ENCODE measurements at places on chromosomes 1 and 21.

DNA sequence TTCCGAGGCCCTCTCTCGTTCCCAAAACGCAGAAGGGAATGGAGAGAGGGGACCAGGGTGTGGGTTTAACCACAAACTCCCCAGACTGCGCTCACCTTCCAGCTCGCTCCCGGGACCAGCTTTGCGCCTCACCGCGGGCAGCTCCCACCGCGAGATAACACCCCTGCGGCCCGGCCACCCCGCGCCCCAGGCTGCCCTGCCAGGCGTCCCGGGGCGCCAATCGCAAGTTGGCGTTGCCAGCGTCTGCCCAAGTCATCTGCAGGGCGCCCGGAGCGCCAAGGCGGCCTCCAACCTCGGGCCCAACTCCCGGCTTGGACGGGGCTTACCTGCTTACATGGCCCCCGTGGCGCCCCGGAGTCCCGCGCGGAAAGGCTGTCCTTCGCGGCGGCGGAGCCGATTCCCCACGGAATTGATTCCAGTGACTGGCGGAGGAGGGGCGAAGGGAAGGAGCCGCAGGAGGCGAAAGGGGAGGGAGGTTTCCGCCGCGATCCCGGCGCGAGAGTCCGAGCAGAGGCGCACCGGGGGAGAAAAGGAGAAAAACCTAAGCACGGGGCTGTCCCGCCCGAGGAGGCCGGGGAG, 456 bp downstream of the PTPN14 start:
- no peak for DNase-seq

GRCh38 chr1:184023171-184023570, 14.4 kb downstream of the COLGALT2 start:
- no peak for DNase-seq

DNA sequence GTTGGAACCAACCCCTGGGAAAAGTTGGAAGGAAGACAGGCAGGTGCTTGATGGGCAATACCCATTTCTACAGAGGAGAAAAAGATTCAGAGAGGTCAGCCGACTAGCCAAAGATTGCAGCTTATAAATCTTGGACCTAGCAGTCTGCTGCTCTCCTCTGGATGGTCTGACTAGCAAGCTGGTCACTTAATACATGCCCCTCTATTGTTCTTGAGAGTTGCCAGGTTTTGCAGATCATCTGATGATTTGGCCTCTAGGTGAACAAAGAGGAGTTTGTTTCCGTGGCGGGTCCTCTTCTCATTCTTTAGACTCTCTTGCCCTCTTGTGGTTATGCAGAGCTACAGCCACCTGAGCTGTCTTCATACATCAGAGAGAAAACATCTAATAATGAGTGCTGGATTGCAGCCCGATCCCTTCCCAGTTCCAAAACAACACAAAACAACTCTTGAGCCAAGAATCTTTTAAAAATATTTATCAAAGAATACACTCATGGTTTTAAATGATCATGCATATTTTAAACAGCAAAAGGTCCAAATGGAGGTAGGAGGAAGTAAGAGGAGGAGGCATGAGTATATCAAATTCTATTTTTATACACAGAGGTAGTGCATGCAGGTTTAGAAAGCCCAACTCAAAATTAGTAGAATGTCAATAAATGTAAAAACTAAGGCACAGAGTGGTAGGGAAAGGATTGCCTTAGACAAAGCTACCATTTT, 115.7 kb downstream of the SLC30A10 start:
- no peak for DNase-seq

DNA sequence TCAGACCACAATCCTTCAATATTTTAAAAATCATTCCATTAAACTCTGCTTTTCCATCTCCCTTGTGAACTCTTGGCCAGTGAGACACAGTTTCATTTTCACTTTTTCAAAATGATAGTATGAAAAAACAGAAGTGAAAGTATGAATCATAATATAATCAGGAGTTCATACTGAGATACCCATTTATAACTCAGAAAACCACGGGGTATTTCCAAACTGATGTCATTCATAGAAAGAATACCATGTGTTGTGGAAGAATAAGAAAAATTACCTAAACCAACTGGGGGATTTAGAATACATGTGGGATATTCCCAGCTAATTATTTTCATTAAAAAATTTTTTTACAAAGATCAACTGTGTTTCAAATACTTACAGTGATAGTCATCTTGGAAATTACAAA, 149.9 kb downstream of the MRPL39 start:
- no peak for DNase-seq

DNA sequence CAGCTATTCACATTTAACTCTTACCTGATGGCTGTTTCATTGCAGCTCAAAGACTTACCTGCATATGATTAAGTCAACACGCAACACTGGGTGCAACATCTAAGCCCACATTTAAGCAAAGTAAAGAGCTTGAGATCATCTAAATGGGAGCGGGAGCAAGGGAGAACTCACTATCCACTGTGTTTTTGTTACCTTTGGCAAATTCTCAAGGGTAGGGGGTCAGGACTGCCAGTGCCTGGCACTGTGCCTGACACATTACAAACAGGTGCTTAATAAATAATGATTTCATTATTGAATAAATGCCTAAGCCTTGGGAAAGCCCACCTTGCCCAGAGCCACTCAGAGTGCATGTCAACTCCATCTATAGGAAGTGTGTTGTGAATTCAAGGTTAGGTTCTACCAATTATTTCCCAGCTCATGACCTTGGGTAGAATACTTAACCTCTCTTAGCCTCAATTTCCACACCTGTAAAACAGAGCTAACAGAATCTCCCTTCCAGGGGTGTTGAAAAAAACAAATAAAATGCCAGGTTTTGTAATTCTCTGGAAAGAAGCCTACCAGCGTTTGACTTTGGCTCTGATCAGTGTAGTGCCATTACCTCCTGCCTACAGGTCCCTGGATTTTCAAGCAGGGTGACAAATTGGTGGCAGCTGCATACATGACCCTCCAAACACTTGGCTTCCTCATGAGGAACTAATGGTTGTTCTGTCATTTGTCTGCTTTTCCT, 109.7 kb downstream of the TGFBR3 start:
- DNase-seq = no peak

DNA sequence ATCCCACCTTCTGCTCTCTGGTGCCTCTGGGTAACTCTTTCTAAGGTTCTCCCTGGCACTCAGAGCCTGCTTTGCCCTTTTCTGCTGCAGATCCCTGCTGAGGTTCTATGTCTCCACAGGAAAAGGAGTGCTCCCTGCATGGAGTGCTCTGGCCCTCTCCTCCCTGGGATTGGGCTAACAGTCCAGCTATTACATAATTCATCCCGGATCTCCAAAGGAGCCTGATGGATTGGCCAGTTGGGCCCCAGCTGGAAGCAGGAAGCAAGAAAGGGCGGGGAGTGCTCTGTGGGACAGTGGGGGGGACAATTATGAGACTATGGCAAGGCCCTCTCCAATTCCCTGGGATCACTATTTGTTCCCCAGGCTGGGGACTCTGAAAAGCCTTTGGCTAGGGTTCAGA, 51.9 kb upstream of the GOLT1A start:
- DNase-seq = no peak

GRCh38 chr1:9257851-9258250, 23.3 kb downstream of the H6PD start:
- DNase-seq = no peak

- no peak for DNase-seq
These were observed 1022.0 kb downstream of the NCAM2 start for GRCh38 chr21:22020221-22020620.

DNA sequence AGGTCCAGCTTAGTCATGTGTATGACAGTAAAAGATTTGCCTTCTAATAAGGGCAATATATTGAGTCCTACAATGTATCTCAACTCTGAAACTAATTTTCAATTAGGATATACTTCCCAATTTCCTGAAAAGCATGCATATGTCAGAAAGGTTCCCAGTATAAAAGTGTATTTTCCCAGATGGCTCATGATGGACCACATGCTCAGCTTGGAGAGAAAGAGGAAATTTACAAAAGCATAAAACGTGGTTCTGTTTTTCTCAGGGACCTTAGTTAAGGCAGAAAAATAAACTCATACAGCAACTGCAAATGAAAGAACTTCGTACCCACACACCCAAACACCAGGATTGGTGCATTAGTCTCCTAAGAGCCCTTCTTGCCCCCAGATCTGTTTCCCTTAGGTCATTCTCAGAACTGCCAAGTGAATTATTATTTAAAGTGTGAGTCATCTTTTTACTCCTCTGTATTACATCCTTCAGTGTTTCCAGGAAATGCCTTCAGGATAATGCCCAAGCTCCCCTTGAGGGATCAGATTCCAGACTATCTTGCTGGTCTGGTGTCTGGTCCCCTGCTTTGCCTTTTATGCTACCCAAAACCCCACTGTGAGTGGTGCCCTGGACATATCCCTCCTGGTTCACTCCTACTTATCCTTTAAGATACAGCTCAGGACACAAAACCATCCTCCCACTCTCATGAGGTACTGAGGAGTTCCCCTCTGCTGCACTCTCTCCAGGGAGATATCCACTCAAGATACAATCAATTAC, 57.4 kb downstream of the SSX2IP start:
- no peak for DNase-seq

DNA sequence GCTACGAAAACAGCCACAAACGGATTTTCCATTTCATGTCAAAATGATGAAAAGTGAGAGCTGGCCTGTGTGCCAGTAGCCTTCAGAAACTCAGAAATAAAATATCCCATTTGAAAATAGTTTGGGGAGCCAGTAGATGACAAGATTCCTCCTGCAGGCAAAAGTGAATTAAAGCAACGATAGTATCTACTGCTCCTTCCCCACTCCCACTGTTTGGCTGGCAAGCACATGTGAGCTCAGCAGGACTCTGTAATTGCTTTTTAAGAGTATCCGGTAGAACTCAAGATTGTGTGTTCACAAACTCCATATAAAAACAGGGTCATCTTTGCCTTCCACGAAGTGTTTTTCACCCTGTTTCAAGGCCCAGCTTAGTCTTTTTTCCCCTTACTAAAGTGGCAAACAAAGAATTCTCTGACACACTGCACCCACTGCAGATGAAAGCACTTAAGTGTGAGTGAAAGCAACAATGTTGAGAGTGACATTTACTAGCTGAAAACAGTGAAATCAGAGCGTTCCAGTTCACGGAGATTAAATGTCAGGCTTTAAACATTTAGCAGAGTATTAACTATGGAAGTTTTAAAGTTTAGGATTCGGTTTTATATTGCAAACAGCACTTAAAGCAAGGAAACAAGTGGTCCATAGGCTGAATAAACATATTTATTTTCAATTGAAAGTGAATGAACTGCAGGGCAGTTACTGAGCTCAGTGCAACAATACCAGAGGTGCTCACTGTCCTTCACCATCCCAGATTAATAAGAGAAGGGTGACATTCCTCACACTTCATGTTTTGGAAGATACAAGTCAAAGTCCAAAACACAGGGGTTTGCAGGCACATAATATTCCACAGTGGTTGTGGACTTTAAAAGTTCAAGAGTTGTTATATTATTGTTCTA, 70.0 kb downstream of the ALG14 start:
- DNase-seq = no peak

- DNase-seq = no peak
These were observed 1258.8 kb upstream of the B3GALT2 start for GRCh38 chr1:194445244-194445643.

- no peak for DNase-seq
These were observed 620.9 kb downstream of the PLPP3 start for GRCh38 chr1:55958498-55958897.

DNA sequence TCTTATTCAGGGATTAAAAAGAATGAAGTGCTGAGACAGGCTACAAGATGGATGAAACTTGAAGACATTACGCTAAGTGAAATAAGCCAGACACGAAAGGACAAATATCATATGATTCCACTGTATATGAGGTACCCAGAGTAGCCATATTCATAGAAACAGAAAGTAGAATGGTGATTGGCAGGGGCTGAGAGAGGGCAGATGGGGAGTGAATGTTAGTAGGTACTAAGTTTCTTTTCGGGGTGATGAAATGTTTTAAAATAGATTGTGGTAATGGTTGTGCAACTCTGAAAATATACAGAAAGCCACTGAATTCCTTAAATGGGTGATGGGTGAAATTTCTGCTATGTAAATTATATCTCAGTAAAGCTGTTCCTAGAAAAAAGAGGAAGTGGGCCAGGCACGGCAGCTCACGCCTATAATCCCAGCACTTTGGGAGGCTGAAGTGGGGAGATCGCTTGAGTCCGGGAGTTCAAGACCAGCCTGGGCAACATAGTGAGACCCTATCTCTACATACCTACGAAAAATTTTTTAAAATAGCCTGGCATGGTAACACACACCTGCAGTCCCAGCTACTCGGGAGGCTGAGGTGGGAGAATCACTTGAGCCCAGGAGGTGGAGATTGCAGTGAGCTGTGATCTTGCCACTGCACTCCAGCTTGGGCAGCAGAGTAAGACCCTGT, 15.9 kb downstream of the SLC27A3 start:
- DNase-seq = no peak

GRCh38 chr1:73868810-73869336, 329.1 kb downstream of the LRRIQ3 start:
- DNase-seq = no peak

DNA sequence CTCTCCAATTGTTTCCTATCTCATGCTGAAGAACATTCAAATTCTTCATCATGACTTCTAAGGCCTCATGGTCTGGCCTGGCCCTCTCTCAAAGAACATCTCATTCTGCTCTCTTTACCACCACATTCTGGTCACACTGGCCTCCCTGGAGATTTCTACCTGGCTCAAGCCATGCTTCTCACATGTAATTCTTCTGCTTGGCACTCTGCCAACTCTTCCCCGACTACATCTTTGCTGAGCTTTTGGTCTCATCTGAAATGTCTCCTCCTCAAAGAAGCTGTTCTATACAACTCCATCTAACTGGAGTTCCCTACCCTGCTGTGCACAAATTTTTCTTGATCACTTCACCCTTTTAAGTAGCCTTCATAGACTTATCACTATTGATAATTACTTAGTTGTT, 1.4 kb upstream of the TBX19 start:
- DNase-seq = no peak

- no peak for DNase-seq
These were observed 43.4 kb downstream of the HSD3B1 start for GRCh38 chr1:119550381-119550780.

DNA sequence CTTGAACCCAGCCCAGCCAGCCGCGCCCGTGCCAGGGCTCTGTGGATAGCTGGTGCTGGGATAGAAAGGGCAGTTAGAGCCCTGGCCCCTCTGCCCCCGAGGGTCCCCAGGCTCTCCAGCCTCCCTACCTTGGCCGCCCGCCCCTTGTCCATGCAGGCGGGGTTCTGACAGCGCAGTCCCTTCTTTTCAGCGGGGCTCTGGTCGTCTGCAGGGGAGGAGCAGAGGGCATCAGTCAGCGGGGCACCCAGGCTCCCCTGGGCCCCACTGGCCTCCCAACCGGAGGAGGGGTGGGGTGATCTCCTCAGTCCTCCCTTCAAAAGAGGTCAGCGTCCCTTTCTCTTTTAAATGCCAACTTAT, 4.9 kb upstream of the PLEKHG5 start:
- no peak for DNase-seq

- DNase-seq = peak; percentile 4
These were observed at the start of gene TRIM58 for GRCh38 chr1:247857069-247857984. Gene TRIM58, plus strand, starts transcription at chr1:247857187. Its CDS starts 60 bp downstream, at chr1:247857247.

- no peak for DNase-seq
These were observed 64.9 kb upstream of the GNG12 start for GRCh38 chr1:67898033-67898726.

Measured in stimulated activated CD4-positive, alpha-beta T cell treated with anti-CD3 and anti-CD28 coated beads, Interleukin-4, amount 100 ng/mL, for 48 hours (primary cell).